ENCODE measurements at places on chromosomes 11 and 22.
A peak's percentile ranks its signal among the peaks of the same experiment; 100 is the strongest.

GRCh38 chr11:128458321-128458720 is 129.0 kb downstream of the ETS1 start:
- no peak for DNase-seq

- DNase-seq, result no peak
These were observed 42.4 kb downstream of the CACNA1I start for GRCh38 chr22:39612811-39613548.

DNA sequence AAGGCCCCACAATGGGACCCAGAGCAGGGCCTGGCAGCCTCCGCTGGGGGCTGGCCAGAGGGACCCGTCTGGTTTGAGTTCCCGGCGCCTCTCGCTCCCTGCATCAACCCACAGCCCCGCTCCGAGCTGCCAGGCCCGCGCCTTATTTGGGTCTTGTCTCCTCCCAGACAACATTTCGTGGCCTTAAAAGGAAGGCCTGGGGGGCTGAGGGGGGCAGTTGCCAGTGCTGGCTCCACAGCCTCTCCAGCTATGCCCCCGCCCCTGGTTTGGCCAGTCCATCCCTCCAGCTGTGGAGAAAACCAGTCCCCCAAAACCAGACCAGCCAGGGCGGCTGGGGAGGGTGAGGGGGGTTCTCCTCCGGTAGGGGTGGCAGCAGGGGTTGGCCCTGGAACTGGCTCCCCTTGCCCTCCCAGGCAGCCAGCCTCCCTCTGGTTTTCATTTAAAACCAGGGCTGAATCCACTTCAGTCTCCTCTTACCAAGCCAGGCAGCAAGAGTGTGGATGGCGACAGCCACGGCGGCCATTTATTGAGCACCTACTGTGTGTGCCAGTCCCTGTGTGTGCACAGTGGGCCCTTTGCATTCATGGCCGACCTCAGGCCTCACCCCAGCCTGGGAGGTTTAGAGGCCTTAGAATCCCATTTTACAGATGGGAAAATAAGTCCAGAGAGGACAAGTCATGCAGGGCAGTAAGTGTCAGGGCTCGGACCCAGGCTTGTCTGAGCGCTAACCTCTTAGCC is 18.6 kb downstream of the EMID1 start:
- no peak for DNase-seq

GRCh38 chr11:69274531-69275016 is 19.4 kb upstream of the MYEOV start:
- no peak for DNase-seq

DNA sequence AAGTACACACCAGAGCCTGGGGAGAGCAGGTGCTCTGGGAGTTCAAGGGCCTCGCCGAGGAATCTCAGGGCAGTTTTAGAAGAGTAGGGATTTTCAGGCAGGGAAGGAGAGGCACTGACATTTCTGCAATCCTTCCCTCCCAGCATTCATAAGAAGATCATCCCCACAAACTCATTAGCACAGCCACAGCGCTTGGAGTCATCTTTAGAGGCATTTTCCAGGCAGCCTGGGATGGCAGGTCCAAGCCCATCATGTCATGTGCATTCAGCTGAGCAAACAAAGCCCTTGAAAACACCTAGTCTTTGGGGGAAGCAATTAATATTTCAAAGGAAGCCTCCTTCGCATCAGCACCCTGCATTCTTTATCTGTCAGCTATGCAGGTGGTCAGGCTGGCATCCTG is 43.8 kb downstream of the MAP6 start:
- DNase-seq, result no peak

- DNase-seq, result no peak
These were observed 12.8 kb upstream of the CHRM1 start for GRCh38 chr11:62933750-62934495.

DNA sequence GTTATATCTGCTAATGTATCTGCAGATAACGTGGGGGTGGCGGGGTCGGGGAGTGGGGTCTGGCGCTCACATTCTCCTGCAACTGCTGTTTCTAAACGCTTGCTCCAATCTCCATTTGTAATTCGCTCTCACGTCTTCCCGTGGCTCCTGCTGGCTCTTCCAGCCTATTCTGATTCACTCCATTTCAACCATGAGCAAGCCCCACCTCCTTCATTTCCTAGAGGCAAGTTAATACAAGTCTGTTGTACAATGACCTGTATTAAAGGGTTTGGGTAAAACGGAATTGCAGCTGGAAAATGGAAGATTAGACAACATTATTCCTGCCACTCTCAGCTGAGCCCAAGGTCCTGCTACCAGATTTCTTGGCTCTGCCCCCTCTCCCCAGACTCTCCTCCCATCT is 132.3 kb downstream of the CSNK2A3 start:
- DNase-seq, result no peak

GRCh38 chr11:115360186-115360824 is 143.9 kb downstream of the CADM1 start:
- no peak for DNase-seq

DNA sequence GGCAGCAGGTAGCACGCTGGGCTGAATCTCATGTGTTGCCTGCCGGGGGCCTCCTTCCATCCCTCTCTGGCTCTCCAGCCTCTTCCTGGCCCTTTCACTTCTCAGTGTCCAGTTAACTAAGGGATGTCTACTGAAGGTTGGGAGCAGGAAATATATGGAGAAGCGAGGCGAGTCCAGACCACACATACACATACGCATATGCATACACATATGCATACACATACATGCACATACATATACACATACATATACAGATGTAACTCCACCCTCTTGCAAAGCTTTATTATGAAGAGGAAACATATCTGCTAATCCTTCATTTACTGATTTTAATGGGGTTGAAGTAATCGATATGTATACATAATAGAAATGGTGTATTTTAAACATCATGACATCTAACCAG is 636.1 kb upstream of the CCDC179 start:
- no peak for DNase-seq

- DNase-seq, result no peak
These were observed 44.5 kb upstream of the RRM1 start for GRCh38 chr11:4050138-4050537.

- peak; percentile 62 for DNase-seq
These were observed 1053.8 kb downstream of the TBC1D22A start for GRCh38 chr22:47816121-47816862.

DNA sequence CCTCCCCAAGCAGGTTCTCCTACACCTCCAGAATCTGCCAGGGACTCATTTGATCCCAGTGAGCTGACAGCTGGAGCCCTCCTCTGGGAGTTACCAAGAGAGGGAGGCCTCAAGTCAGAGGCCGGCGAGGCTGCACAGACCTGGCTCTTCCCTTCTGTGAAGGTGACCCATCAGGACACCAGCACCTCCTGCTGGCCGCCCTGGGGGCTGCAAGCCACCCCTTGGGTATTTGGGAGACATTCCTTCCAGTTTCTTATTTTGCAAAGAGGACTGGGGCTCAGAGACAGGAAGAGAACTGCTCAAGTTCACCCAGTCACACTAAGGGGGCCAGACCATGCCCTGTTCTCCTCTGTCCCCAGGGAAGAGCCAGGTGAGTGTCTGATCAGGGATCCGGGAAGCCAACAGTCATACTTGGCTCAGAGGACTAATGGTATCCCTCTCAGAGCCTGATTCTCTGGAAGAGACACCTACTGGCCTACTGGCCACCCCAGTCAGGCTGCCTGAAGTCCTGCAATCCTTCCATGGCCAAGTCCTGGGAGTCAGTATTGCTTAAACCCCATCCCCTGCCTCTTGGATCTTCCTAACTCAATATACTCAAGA is 40.5 kb upstream of the RIC3 start:
- no peak for DNase-seq

GRCh38 chr11:2996976-2997375 is 4.8 kb upstream of the NAP1L4 start:
- no peak for DNase-seq

- no peak for DNase-seq
These were observed 9.6 kb upstream of the MYH9 start for GRCh38 chr22:36397131-36398093.

- DNase-seq, result peak; percentile 86
These were observed 66.5 kb downstream of the GGTLC2 start for GRCh38 chr22:22710719-22711531.

DNA sequence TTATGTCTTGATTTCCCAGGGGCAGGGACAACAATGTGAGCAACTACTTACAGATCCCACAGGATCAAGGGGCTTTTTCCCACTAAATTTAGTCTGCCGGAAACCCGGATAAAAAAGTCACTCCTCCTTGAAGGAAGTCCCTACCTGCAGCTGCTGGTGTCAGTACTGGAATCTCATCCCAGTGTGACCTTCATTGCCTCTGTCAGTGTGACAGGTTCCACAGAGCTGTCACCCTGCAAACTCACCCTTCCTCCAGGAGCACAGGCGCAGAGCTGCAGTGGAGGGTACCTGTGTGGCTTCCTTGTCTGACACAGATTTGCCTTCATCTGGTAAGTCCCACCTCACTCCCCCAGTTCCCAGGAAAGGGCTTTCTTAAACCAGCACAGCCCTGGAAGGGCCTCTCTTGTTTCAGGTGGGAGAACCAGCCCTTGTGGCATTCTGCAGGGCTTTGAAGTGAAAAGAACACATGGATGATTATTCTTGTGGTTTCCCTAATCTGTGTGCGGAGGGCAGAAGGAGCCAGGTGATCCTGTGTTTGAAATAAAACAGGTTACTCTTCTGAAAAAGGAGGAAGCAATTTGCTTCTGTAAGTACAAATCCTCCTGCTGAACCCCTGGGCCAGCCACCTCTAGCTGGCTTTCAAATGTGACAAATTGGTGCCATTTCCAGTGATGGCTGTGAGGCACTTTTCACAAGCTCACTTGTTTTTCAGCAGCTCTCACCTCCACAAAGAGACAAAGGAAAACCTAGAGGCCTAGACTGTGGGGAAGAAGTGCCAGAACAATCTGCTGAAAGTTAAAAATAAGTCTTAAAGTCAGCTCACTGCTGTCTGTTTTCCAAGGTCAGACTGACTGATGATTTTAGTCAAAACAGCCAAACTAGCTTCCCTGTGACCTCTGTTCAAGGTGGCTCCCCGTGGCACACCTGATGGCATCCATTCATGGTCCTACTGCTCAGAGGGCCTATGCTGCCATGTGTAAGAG is 9.2 kb upstream of the PRSS23 start:
- no peak for DNase-seq

- DNase-seq, result no peak
These were observed 4.8 kb downstream of the VPS26B start for GRCh38 chr11:134229126-134229790.

- DNase-seq, result no peak
These were observed 24.2 kb upstream of the ST3GAL4 start for GRCh38 chr11:126331286-126331685.

DNA sequence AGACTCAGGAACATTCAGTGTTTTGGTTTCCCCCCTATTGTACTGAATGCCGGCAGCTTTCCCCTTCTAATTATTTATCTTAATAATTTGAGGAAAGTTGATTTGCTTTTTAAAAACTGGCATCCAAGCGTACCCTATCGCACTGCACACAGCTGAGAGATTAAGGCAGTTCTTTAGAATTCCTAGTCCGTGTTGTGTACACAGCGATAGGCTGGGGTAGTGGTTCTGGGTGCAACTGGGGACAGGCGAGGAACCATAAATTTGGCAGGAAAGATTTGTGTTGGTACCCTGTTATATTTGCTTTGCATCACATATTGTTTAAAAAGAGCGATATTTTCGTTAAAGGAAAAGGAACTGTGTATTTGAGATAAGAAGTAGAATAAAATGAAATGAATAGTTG is 39.2 kb downstream of the PTPRJ start:
- DNase-seq, result no peak

DNA sequence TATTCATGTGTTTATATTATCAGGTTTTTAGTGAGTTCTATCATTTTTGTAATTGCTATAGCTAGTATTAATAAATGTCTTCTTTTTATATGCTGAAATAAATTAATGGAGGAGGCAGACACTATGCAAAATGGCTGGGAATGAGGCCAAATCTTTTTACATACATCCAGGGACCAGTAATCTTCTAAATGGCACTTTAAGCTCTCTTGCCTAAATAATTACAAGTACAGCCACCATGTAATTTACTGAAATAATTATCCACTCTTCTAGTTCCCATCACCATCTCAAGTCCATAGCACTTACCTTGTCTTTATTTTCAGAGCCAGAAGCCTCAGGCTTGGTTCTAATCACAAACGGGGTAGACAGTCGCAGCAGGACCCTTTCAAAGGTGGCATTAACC is 79.1 kb downstream of the GUCY1A2 start:
- no peak for DNase-seq

- no peak for DNase-seq
These were observed 33.2 kb upstream of the GAB2 start for GRCh38 chr11:78450866-78451265.

DNA sequence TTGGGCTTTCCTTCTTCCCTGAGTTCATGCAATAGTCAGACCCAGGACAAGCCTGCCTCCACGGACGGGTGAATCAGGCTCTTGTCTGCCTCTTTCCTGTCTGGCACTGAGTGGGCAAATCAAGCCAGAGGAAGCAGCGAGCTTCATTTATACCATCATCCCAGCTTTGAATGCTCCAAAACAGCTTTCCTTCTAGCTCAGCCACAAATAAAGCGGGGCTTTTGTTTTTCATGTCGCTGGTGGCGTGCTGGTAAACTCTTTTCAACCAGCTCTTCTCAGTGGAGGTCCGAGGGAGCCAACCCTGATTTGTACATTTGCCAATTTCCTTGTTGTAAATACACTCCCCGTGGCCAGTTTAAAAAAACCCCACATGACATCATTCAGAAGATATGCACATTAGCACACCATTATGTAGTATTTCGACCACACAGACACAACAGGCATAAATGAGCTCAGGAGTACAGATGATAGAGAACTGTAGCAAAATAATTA is 8.6 kb downstream of the C11orf91 start:
- DNase-seq, result no peak

DNA sequence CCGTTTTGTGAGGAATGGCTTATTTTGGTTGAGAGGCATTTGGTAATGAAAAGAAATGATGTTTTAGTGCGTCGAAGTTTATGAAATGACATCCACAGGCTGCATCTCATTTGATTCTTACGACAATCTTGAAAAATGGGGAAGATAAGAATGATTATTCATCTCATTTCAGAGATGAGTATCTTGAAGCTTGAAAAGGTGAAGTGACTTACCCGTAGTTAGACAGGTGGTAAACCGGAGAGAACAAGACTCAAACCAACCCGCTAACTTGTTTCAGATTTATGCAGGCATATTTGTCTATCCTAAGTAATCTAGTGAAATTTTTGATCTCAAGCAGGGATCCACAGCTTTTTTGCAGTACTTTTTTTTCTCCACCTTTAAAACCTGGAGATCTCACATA is 9.1 kb upstream of the SORL1-AS1 start:
- no peak for DNase-seq

DNA sequence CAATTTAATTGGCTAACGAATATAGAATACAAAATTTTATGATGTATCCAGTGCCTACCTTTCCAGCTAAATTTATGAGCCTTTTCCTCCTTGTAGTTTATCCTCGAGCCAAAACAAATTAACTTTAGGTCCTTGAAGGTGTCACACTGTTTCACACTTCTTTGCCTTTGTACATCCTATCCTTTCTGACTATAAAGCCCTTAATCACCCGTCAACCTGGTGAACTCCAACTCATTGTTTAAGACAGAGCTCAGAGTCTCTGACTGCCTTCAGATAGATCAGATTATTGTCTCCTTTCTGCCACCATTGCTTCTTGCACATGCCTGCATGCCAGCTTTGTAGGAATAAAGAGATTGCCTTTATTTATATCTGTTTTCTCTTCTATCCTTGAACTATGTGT is 58.8 kb downstream of the CNTN5 start:
- DNase-seq, result no peak

GRCh38 chr11:66665369-66665768 is 12.3 kb downstream of the RBM4B start:
- DNase-seq, result no peak
